Stimulated activated CD8-positive, alpha-beta memory T cell treated with anti-CD3 and anti-CD28 coated beads, Interleukin-4, amount 100 ng/mL, for 4 hours (primary cell): ENCODE measurements at places on chromosomes 4 and X.

DNA sequence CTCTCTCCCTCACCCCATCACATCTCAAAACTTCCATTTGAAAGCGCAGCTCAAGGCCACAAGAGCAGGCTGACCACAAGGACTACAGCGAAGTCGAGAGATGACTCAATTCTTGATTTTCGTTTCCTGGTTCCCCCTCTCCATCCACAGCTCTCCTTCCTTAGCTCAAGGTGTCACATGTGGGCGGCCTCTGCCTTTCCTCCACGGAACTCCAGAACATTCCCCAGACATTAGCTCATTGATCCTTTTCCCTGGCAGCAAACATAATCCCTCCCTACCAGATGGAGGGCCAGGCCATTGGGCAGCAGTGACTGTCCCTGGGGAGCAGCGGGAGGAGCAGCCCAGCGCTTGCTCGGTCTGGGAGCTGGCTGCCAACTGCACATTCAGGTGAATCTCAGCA is 56.3 kb downstream of the CCDC149 start:
- no peak for DNase-seq

DNA sequence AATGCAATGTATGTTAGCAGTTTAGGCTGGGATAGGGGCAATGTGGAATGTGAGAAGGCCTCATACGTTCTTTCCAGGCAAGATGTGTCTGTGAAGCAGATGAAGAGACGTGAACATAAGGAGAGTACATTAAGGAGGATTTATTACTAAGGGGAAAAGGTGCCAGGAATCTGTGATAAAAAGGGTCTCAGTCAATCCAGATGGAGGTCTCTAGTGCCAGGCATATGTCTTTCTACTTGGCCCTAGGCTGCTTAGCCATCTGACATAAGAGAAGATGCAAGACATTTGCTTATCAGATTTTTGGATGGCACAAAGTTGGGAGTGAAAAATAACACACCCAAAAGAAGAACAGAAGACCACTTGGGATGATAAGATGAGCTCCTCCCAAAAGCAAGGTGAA is 93.0 kb upstream of the PRKG2 start:
- DNase-seq, result no peak

DNA sequence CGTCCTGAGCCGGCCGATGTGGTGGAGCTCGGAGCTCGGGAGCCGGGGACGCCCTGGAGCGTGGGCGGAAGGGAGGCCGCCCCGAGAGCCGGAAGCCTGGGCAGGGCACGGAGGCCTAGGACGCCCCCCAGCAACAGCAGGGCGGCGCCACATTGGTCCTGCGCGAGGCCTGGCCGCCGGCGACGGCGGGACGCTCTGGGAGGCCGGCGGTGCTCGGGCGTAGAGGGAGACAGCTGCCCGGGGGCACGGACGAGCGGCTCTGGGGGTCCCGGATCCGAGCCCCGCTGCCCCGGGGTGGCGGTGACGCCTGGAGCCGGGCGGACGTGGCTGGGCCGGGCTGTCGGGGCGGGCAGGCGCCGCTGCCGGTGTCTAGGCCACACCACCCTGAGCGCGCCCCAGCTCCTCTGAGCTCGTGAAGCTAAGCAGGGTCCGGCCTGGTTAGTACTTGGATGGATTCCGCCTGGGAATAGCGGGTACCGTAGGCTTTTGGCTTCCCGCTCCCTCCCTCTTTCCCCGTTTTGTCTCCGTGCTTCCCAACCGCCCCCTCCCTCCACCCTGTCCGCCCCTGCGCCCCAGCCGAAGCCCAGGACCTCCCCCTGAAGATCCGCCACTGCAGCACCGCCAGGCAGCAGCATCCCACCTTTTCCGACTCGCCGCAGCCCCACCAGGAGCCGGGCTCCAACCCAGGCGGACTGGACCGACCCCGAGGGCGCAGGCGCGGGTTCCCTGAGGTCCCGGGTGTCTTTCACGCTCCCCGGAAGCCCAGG is 12.1 kb downstream of the FRG2 start:
- no peak for DNase-seq

DNA sequence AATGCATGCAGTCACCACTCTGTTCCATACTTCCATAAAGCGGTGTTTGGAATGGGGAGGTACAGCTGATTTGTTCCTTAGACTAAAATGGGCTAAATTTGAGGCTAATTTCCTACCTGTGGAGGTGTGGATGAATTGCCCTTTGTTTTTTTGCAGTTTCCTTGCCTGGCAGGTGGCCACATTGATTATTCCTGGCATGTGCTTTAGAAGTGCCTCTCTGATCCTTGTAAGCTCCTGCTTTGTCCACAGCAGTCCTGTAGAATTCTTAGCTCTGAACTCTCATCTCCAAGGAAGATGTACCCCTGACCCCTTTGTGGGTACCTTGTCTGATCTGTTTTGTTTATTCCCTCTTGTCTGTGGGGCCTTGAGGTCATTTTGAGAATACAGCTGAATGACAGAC is 136.8 kb downstream of the ADGRL3 start:
- no peak for DNase-seq

DNA sequence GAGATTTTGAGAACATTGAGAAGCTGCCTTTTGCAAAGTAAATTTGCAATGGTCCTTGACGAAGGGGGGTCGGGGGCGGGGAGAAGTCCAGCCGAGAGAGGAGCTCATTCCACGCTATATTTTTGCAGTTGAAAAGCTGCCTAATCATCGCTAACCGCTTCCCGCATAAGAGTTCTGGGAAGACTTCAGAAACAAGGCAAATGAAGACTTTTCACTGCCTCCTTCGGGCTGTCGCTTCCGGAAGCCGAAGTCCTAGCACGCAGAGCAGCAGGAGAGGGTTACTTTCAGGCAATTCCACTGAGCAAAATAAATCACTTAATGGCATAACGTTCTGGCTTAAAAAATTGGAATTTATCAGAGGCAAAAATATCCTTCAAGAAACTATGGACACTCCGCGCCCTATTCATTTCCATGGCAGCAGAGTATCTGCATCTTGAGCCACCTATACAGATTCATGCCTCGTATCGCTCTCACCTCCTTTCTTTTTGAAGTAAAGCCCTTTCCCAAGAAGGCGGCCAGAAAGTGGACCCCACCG is 2.6 kb upstream of the LRAT start:
- DNase-seq, result no peak

- no peak for DNase-seq
Observed at GRCh38 chr4:142549726-142550463, 296.2 kb downstream of the INPP4B start.

GRCh38 chr4:35772291-35772690 is 472.0 kb downstream of the ARAP2 start:
- no peak for DNase-seq

DNA sequence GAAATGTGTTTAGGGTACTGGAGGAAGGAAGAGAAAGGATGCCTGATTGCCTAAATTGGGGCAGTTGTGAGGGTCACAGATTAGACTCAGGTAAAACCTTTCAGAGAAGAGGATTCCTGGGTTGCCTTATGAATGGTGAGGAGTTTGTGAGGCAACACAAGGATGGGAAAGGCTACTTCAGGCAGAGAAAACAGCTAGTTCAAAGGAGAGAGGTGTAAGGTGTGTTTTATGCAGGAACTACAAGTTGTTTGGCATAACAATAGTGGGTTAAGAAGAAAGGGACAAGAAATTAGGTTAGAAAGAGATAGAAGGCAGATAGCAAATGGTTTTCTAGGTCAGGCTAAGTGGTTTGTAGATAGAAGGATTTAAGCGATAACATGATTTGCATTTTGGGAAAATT is 75.1 kb upstream of the PGRMC2 start:
- DNase-seq, result no peak

- no peak for DNase-seq
Observed at GRCh38 chrX:41095908-41096307, 10.7 kb downstream of the USP9X start.

- DNase-seq, result no peak
Observed at GRCh38 chr4:73417973-73418372, 13.9 kb downstream of the ALB start.

GRCh38 chr4:142566777-142567176 is 279.3 kb downstream of the INPP4B start:
- no peak for DNase-seq

DNA sequence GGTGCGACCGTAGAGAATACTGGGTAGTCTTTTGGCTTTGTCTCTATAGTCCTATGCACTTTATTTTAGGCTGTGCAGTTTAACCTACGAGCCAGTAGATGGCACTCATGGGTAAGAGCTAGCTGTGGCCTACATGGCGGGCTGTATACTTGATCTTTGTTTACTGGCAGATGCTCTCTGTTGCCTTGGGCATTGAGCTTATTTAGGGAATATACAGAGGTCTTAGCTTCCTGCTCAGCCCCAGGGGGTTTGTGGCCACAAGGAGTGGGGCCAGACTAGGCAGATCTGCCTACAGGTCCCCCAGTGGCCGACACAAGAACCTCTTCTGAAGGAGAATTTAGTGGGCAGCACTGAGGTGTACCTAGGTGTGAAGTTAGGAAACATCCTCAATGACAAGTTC is 227.6 kb upstream of the HDX start:
- no peak for DNase-seq

DNA sequence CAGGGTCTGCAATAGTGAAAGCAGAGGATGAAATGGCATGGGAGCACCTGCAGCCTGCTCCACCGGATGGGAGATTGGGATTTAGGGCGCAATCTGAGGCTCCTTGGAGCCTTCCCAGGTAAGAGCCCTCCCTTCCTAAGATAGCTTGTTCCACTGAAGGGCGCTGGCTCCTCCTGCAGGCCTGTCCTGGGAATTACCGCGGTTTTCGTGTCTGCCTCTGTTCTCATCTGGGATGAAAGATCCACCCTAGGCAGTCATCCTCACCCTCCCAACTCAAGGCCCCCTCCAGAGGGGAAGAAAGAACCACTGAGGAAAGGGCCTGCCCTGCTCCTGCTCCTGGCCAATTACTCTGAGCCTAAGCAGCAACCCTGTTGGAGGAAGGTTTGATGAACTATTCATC is 547.5 kb downstream of the SMARCA1 start:
- no peak for DNase-seq

GRCh38 chrX:33808636-33809035 is 323.5 kb downstream of the FAM47A start:
- no peak for DNase-seq

DNA sequence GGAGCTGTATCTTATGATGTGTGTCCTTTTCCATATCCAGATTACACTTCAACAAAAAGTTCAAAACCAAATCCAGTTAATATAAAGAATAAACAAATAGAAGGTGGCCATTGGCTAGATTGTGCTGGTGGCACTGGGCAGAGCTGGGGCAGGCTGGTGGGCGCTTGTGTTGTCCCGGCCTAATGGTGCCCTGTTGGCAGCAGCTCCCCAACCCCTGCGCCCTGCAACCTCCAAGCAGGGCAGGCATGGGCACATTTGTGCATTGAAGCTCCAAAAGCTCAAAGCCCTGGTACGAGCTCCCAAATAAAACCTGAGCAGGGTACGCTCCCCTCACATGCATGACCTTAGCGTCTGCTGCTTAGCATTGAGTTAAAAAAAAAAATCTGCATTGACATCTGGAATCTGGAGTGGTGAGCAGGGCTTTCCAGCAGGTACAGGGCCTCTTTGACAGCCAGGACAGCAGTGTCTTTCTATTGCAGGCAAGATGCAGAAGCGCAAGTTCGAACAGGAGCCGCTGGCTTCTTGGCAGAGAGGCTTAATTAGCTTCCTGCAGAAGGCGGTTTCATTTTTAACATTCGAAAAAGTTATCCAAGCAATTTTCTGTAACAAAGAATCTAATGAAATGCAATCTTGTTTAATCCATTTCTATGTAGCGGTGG is 25.9 kb upstream of the NYX start:
- no peak for DNase-seq

DNA sequence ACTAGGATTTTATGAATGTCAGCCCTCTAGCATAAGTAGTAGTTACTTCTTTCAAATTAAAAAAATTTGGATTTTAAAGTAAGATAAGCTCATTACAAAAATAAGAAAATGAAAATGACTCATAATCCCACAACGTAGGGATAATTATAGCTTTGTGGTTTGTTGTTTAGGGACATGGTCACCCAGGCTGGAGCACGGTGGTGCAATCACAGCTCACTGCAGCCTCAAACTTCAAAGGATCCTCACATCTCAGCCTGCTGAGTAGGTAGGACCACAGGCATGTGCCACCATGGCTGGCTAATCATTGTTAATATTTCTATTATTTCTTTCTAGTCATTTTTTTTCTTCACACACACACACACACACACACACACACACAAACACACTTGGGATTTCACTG is 57.6 kb downstream of the PLAC1 start:
- no peak for DNase-seq

DNA sequence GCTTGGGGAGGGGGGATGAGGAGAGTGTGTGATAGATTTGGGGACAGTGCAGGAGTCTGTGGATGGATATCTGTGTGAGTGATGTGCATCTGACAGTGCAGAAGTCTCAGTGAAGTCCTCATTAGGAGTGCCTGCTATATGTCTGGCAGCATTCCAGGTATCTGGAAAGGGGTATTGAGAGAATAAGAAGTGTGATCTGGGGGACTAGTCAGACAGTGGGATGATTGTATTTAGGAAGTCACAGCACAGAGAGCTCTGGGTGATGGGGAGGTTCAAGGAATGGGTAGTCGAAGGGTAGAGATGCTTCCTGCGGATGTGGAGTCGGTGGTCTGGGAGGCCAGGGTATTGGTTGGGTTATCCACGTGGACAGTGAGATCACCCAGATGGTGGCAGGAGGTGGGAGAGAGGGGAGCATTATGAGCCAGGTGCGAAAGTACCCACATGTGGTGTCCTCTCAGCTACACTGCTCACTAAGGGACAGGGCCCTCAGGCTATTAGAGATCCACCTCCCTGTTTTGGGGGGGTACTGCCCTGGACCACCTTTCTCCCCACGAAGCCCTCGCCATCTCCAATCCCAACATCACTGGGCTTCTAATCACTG is 9.8 kb downstream of the MAGED2 start:
- no peak for DNase-seq

DNA sequence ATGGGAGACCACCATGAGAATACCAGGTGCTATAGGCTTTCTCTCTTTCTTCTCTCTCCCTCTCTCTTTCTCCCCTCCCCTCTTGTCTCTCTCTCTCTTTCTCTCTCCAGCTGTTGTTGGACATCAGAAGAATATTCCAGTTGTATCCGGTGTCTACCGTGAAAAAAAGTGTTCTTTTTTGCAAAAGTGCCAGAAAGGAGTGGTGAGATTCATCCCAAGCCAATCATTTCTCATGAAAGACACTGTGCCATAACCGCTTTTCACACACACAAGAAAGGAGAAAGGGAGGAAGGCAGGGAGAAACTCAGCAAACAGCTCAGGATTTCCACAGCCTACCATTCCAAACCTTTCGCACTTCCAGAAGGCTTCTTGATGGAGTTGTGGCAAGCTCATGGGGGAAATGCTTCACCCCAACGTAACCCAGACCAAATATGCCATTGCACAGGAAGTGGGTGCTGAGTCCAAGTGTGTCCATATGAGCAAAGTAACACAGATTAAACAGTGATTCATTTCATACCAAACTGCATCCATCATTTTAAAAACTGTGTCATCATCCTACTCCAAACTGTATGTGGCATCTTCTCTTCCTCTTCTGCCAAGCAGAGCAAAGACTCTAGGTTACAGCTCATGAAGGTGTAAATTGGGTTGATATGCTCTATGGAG is 224.0 kb downstream of the APBB2 start:
- no peak for DNase-seq

GRCh38 chr4:89301902-89302301 is 5.7 kb downstream of the GPRIN3 start:
- DNase-seq, result no peak
